ENCODE measurements at places on chromosomes 7 and 10. TPM values are rescaled to one million over a fixed set of nuclear protein-coding genes. Genes with fewer than 3 reads are reported as not detected.

The ZFYVE27 gene
- total RNA-seq, result 10.6 TPM

The AKR1C4 gene
- total RNA-seq, result not detected

The SPDYE2 gene
- total RNA-seq, result not detected

The DNAJB6 gene
- 191 TPM for total RNA-seq

The GPR158 gene
- total RNA-seq, result not detected

The C10orf143 gene
- 2.2 TPM for total RNA-seq

The ZNF425 gene
- total RNA-seq, result 0.38 TPM

The TRPV6 gene
- total RNA-seq, result not detected

The HOXA1 gene
- 0.13 TPM for total RNA-seq

The CREB5 gene
- 4.7 TPM for total RNA-seq

GRCh38 chr7:84248267-84248666, 53.7 kb upstream of the SEMA3A start:
- DNase-seq, result no peak

DNA sequence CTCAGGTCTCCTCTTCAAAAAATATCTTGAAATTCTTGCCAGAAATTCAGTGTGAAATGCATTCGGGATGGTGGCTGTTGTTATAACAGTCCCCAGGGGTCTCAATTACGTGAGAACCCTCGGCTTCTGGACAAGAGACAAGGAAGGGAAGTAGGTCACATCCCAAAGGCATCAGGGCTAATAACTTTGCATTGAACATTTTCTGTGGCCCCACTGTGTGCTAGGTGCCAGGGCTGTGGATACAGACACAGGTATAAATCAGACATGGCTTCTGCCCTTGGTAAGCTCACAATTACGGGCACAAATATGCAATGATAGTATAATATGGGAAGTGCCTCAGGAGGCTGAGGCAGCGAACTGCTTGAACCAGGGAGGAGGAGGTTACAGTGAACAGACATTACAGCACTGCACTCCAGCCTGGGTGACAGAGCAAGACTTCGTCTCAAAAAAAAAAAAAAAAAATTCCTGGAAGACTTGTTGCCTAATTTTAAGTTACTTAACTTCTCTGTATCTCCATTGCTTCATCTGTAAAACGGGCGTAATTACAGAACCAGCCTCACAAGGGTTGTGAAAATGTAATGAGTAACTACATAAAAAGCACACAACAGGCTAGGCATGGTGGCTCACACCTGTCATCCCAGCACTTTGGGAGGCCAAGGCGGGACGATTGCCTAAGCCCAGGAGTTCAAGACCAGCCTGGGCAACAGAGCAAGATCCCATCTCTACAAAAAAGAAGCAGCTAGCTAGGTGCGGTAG, 2.5 kb upstream of the RHBDD2 start:
- DNase-seq, result no peak

DNA sequence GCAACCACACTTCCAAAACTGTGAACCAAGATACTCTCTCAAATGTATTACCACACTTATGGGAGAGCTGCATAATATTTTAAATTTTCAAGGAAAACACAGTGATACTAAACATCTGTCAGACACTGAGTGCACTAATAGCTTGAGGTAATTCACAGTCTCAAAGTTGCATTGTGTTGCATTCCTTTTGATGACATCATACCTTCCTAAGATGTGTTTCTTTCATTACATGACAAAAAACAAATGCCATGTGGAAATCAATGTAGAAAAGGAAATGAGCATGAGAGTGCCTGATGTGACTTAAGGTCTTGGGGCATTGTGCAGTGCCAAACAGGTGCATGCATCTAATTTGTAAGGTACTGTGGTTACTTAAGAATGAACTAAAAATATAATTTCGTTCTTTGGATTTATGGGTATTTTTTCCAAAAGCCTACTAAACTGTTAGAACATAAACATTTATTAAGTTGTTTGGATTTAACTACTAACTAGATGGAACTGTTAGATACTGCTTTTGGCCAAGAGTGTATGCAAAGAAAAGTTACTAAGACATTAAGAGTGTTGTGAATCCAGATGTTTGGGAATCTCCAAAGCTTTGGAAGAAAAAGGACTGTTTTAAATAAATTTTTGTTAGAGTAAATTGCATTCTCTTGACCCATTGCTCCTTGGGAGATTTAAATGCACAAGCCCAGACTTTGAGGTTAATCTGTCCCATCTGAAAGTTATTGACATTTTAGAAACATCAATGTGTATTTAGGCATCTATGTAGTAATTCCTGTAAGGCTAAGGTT, 496.2 kb upstream of the SEMA3D start:
- no peak for DNase-seq

DNA sequence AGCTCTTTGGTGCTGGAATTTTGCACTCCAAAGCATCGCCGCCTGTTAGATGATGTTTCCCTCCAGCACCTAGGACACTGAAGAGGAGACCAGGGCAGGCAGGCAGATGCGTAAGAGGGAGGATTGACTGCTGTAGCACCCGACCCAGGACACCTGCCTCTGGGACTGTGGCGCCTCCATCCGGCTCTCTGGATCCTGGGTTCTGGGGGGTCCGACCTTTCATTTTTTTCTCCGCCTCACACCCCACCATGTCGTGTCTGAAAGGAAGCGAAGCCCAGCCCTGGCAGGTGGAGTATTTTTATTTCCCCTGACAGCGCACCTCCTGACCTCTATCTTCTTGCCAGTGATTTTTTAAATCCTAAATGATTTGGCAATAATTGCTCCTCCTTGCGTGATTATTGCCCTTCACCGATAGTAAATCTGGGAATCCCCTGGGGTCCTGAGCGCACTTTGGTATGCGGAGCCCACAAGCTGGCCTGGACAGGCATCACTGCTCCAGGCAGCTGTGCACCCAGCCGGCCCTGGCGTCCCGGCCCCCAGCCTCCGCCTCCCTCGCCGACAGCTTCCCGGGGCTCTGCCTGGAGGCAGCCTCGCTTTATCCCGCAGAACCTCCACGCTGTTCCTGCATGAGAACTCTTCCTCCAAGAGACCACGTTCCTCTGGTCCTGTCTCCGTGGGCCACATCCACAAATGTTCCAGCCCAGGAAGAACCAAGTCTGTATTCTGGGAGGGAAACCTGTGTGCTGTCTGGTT, 48.4 kb downstream of the LHPP start:
- DNase-seq, result no peak

GRCh38 chr10:85624511-85624910, 742.1 kb downstream of the GRID1 start:
- no peak for DNase-seq

DNA sequence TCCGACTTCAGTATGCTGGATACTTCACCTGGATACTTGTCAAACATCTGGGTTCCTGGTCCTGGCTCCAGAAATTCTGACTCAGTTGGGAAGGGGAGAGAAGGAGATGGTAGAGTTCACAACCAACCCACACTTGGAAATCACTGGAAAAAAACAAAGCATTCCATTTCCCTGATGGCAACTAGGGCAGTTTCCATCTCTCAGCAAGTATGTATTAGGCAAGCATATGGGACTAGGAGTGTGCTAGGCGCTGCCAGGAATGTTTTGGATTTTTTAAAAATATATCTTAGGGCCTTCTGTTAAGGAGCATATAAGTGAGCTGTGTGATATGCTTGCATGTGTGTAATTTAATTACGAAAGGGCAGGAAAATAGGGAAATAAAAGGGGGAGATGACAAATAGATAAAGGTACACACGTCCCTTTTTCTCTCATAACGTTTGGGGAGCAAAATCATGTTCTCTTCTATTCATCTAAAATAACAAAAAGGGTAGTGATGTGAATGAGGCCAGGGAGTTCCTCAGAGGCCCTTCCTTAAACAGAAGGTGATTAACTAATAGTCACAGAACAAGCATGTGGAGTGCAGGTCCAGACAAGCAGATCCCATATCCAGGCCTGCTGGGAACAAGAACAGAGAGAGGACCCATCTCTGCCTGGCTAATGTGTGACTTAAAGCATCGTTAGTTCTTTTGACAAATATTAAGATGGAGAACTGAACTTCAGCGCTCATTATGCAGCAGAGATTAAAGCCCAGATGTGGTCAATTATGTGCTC, 64.5 kb upstream of the NFE2L3 start:
- no peak for DNase-seq

DNA sequence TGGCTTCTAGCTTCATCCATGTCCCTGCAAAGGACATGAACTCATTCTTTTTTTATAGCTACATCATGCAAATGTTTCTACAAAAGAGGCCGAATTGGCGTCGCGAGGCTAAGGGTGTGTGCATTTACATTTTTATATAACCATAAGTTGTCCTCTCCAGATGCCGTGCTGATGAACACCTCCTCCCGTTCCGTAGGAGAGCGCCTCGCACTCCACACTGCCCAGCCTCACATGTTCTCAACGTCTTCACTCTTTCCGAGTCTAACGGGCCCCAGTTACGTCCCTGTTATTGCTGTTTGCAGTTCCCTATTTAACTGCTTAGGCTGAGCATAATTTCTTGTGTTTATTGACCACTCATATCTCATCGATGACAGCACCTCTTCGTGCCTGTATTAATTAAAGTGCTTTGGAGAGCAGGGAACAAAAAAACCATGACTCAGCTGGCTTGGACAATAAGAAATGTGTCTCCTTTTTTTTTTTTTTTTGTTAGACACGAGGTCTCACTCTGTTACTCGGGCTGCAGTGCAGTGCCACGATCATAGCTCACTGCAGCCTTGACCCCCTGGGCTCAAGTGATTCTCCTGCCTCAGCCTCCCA, 113.5 kb upstream of the SDK1 start:
- no peak for DNase-seq

DNA sequence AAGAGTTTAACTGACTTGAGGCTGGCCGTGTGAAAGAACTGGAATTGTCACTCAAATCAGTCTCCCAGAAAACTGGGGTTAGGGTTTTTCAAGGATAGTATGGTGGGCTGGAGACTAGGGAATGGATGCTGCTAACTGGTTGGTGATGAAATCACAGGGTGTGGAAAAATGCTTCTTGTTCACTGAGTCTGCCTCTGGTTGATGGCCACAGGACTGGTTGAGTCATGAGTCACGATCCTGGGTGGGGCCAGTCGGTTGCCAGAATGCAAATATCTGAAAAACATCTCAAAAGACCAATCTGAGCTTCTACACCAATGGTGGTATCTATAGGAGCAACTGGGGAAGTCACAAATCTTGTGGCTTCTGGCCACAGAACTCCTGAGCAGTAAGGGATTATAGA, 16.3 kb upstream of the BAMBI start:
- DNase-seq, result no peak

GRCh38 chr10:88624840-88625239, 38.3 kb downstream of the LIPJ start:
- no peak for DNase-seq

DNA sequence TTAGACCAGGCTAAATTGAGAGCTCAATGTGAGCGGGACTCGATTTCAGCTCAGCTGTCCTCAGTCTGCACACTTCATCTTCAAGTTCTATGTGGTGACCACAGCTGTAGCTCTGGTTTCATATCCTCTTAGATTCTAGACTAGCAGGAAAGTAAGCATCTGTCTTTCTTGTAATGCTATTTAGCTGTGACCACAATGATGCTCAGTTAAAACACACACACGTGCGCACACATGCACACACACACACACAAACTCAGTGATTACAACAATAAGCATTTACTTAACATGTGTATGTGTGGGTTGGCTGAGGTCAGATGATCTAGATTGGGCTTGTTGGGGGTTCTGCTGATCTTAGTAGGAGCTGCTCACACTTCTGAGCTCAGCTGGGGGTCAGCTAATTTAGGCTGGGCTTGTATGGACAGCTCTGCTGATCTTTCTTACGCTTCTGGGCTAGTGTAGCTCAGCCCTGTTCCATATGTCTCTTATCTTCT, 82.5 kb downstream of the ZNF365 start:
- no peak for DNase-seq

- peak; percentile 65 for DNase-seq
Measured at GRCh38 chr7:131945313-131945911, 389.0 kb upstream of the PODXL start.

DNA sequence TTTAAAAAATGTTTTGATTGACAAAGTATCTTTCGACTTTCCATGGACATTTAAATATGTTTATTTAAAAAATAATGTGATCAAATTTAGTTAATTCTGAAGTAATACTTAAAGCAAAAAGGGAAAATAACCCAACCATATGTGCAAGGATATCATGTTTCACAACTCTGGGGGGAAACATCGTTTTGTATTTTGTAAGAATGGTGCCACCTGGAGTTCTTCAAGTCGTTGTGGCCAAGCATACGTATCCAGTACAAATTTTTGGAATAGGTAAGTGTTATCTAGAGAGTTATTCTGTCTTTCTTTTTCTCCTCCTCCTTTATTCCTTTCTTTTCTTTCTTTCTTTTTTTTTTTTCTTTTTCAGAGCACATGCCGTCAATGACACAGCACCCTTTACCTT, 176.2 kb upstream of the CSTF2T start:
- DNase-seq, result no peak

- peak; percentile 69 for DNase-seq
Measured at GRCh38 chr7:44693641-44694313, 54.9 kb upstream of the ZMIZ2 start.

GRCh38 chr7:141976524-141977245, 3.1 kb upstream of the TAS2R38 start:
- no peak for DNase-seq

- no peak for DNase-seq
Measured at GRCh38 chr10:26642896-26643653, 54.4 kb upstream of the PDSS1 start.

GRCh38 chr7:90433221-90433620, 30.0 kb downstream of the CLDN12 start:
- DNase-seq, result no peak

- no peak for DNase-seq
Measured at GRCh38 chr10:132075909-132076577, 10.3 kb downstream of the JAKMIP3 start.

DNA sequence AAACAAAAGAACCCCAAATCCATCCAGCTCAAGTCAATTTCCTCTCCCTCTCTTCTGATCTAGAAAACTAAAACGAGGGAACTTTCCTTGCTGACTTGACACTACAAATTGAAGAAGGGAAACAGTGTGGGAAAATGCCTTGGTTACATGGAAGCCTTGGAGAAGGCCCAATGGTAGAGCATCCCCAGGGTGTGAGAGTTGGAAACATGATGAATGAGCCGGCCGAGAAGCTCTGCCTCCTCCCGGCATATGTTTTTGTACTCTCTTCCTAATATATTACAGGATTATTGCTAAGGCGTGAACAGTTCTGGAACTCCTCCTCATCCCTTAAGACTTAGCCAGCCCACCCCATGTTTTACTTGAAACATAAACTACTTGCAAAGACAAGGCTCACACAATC, 618.2 kb upstream of the MGMT start:
- DNase-seq, result no peak

DNA sequence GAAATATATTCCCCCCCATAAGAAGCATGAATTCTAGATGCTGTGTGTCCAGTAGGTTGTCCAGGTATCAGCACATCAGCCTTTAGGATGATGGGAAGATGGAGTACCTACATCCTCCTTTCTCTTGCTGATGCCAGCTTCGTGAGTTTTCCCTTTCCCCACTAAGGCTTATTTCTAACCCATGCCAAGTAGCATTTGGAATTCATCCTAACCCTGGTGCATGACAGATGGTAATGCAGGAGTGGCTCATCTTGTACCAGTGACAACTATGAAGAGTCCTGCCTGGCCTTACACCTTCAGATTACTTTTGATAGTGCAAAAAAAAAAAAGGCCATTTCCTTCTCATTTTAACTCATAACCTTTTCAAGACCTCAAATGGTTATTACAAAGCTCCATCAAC, 58.7 kb downstream of the ARHGAP21 start:
- no peak for DNase-seq
